ENCODE measurements at places on chromosomes 4 and X. TPM values are rescaled to one million over a fixed set of nuclear protein-coding genes. Genes with fewer than 3 reads are reported as not detected.
A peak's percentile ranks its signal among the peaks of the same experiment; 100 is the strongest.

Gene FGF2
- 79.5 TPM for total RNA-seq

Gene NDNF
- total RNA-seq: 0.36 TPM

DNA sequence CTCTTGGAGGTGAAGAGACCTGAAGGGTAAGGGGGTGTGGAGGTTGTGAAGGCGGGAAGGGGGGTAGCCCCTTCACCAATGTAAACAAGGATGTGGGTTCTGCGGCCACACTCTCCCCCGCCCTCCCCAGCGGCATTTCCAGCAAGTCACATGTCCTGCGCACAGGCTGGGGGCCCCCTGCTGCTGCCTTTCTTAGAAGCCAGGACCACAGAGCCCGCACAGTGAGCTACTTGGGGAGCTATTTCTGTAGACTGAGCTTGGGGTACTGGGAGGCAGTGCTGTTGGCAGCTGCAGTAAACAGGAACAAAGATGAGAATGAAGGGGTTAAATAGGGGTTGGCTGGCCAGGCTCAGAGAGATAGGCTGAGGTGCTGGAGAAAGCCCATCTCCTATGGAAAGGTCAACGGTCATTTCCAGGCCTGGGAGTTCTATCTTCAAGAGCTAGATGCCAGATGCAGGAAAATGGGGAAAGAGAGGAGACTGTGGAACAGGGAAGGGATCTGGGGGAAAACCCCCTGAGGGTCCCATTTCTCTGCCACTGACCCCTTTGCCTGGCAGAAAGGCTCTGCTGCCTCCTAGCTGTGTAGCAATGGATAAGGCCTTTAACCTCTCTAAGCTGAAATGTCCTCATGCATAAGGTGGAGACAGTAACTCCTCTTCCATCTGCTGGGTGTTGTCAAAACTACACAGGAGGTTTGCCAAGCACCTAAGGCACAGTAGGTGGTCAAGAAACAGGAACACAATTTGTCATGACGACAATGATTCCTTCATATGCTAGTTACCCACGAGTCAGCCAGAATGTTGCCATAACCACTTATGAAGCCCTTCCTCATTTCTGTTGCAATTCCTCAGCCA lies 18.5 kb upstream of the PIM2 start:
- no peak for DNase-seq

GRCh38 chr4:151045907-151046306 lies 30.8 kb upstream of the LRBA start:
- no peak for DNase-seq

GRCh38 chr4:149031399-149031798 lies 589.2 kb upstream of the NR3C2 start:
- DNase-seq: peak; percentile 8

GRCh38 chrX:40105835-40106675 lies 8.3 kb upstream of the BCOR start:
- DNase-seq: no peak

- peak; percentile 42 for DNase-seq
Measured at GRCh38 chrX:110409925-110410324, 51.3 kb downstream of the RTL9 start.

- no peak for DNase-seq
Measured at GRCh38 chr4:6591313-6591712, 16.3 kb downstream of the MAN2B2 start.

GRCh38 chr4:20995015-20995414 lies 294.8 kb downstream of the PACRGL start:
- DNase-seq: no peak
